CD4-positive, alpha-beta T cell (primary cell): ENCODE measurements at places on chromosomes 7 and 10. TPM values are rescaled to one million over a fixed set of nuclear protein-coding genes. Genes with fewer than 3 reads are reported as not detected.

Gene C10orf105
- total RNA-seq: 0.36 TPM

Gene FUOM
- total RNA-seq: 10.3 TPM

Gene HMX2
- not detected for total RNA-seq

GRCh38 chr7:17996442-17997223, 31.0 kb downstream of the PRPS1L1 start:
- DNase-seq: no peak
